ENCODE measurements at places on chromosomes 12 and 14.
A peak's percentile ranks its signal among the peaks of the same experiment; 100 is the strongest.

DNA sequence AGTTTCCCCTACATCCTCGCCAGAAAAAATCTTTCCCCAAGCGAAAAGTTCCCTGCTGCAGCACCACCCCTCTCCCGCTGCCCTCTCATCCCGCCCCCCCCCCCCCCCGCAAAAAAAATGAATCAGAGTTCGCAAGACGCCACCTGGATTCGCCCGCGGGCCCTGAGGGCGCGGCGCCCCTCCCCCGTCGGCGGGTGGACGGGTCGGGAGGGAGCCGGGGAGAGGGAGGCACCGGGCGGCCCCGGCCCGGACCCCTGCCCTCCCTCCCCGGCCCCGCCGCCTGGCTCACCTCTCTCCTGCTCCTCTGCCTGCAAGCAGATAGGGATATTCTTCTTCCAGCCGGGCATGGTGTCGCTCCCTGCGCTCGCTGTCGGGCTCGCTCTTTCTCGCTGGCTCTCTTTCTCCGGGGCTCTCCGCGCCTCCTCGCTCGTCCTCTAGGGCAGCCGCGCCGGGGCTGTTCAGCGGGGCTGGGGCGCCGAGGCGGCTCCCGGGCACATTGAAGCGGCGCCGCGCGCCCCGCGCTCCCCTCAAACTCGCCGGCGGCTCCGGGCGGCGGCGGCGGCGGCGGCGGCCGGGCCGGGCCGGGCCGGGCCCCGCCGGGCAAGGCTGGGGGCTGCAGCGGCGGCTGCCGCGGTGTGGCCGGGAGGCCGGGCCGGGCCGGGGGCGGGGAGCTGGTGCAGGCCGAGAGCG lies 200.3 kb upstream of the CAND1 start:
- DNase-seq: peak; percentile 28

DNA sequence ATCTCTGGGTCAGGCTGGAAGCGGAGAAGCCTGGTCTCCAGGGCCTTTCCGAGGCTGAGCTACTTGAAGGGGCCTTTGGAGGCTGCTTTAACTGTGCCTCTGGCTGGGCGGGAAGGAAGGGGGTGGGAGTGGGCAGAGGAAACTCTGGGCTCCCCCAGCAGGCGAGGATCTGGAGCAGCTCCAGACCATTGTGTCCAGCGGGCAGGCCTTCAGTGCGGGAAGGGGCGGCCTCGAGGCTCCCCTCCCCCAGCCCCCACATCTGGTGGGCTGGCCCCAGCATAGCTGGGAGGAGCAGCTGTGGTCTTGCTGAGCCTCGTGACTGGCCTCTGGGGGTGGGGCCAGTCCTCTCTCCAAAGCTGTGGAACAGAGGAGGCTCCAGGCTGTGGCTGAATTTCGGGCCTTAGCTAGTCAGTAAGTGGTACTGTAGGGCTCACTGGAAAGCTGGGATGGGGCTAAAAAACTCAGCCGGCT lies 3.4 kb downstream of the TAMALIN start:
- no peak for DNase-seq

- DNase-seq: no peak
Measured at GRCh38 chr12:53267306-53267998, 647 bp upstream of the ESPL1 start.

DNA sequence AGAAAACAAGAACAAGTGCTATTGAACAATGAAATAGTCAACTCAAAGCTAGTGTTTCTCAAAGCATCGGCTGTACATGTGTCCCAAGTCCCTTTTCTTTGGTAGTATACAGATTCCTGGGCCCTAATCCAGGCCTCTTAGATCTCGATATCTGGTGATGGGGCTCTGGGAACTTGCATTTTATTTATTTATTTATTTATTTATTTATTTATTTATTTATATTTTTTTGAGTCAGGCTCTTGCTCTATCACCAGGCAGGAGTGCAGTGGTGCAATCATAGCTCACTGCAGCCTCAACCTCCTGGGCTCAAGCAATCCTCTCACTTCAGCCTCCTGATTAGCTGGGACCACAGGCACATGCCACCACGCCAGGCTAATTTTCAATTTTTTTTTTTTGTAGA lies 17.1 kb downstream of the SYNDIG1L start:
- DNase-seq: no peak

DNA sequence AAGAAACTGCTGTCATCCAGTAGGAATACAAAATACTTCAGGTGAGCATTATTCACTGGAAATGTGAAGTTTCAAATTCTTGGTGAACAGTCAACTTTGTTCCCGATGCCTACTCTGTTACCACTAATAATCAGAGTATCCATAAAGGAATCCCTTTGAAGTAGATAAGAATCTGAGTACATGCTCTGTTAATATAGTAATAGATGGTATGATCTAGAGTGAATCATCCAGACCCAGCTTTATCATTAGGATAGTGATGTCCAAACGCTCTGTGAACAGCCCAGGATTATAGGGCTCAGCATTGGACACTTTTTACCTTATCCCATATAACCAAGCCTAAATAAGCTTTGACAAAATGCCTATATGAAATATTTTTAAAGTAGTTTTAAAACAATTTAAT lies 33.3 kb downstream of the PPP2R3C start:
- DNase-seq: no peak

- no peak for DNase-seq
Measured at GRCh38 chr14:87465770-87466169, 527.2 kb downstream of the GALC start.

DNA sequence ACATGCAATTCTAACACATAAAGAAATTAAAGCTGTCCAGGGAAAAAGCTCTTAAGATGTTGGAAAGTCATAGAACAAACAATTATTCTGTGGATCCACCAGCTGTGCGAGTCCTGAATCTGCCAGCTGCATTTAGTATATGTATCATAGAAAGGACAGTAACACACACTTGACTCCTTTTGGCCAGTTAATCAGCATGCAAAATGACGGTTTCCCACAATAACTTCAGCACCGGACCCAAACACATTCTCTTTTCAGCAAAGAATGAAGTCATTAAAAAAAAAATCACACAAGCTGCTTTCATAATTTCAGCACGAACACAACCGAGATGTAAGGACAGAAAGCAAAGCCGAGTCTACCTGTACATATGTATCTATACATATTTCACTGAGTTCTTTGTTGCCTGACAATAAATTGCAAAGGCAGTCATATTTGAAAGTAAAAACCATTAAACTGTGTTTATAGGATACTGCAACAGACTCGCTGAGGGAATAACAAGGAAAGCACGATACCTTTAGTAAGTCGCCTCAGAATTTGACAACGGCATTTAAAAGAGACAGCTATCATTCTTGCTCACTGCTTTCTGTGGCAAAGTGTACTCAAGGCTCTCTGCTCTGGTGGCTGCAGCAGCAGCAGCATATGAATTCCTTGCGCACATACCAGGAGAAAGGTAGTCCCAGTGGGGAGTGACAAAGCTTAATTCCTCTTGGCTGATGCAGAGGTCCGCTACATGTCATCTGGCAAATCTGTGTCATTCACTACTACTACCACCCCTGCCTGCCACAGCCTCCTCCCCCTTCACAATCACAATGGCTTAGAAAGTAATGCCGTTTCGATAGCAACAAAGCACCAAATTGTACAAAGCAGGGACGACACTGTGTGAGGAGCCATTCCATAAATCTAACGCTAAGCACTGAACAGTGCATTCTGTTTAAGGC lies at the start of gene GRIP1:
Gene GRIP1, minus strand, starts transcription at position 739 of the 938 bp plus-strand sequence. Its CDS starts 172 bp downstream, at position 567.
- no peak for DNase-seq

- no peak for DNase-seq
Measured at GRCh38 chr12:107223821-107224220, 130.5 kb upstream of the CRY1 start.

DNA sequence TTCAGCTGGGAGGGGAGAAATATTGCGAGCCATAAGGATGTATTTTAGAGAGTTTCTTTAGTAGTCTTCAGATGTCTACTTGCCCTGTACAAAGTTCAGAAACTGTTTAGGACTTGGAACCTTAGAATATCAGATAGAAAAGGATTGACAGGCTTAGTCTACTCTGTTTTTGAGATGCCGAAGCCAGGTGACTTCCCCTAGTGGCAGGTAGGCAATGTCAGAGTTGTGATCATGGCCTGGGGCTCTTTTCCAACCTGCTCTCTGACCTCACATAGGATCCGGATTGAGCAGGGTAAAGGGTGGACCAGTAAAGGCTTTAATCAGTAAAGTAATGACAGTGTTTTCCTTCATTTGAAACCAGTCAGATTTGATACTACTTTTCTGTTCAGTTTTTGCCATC lies 59.6 kb downstream of the PRKCH start:
- peak; percentile 41 for DNase-seq

DNA sequence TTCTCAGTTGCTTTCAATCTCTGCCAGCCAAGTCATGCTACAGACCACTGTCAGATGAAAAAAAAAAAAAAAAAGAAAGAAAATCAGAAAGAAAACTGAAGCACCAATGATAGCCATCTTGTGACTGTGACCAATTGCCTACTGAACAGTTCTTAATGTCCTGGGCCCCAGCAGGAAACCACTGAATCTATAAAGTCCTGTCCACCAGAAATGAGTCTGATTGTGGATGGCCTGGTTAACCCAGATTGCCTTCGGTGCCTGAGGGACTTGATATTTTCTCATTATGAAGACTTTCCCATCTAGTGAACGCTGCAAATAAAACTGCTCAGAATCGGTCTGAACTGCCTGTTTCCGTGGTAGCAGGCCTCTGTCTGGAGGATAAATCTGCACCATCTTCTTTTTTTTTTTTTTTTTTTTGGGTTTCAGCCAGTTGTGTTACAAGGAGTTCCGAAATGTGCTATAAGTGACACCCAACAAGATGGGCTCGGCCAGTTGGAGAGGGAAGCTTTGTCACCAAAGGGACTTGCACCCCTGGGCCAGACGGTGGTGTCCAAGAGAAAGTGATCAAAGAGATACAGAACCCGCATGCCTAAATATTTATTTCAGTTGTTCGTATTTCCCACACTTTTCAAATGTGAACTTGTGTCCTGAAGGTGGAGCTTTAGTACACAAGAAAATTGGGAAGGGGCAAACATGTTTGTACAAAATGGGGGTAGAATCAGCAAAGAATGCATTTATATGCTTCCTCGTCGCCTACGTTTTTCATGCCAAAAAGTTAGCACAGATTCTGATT lies 3.0 kb upstream of the PLXNC1 start:
- peak; percentile 38 for DNase-seq

- no peak for DNase-seq
Measured at GRCh38 chr12:117853600-117853999, 115.2 kb downstream of the KSR2 start.

DNA sequence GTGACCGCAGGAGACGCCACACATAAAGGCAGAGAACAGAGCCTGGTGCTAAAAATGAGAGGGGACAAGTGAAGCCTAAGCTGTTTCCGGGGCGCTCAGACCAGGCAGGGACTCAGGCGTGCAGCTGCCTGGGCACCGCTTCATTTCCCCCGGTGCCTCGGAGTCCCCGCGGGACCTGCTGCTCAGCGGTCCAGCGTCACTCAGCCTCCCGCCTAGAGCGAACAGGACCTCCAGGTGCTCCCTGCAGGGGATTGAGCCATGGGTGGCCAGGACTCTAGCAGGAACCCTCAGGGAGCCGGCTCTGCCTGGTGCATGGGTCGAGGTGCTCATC lies 31.0 kb downstream of the CCDC85C start:
- no peak for DNase-seq

DNA sequence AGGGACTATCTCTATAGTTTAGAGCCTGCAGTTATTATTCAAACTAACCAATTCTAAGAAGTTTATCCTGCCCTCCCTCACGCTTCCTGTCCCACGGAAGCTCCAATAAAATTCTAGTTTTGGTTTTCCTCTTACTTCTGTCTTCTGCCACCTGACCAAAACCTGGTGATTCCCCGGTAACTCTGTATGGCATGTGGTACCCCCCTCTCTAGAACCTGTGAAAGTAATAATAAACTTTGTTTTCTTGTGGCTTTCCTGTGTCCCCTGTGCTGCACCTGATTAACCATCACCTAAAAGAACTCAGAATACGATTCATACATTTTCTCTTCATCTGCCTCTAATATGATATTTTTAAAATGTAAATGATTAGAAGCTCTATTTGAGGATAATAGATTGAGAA lies 379.8 kb downstream of the APAF1 start:
- no peak for DNase-seq

- DNase-seq: no peak
Measured at GRCh38 chr12:119791453-119791852, 85.7 kb downstream of the CIT start.

DNA sequence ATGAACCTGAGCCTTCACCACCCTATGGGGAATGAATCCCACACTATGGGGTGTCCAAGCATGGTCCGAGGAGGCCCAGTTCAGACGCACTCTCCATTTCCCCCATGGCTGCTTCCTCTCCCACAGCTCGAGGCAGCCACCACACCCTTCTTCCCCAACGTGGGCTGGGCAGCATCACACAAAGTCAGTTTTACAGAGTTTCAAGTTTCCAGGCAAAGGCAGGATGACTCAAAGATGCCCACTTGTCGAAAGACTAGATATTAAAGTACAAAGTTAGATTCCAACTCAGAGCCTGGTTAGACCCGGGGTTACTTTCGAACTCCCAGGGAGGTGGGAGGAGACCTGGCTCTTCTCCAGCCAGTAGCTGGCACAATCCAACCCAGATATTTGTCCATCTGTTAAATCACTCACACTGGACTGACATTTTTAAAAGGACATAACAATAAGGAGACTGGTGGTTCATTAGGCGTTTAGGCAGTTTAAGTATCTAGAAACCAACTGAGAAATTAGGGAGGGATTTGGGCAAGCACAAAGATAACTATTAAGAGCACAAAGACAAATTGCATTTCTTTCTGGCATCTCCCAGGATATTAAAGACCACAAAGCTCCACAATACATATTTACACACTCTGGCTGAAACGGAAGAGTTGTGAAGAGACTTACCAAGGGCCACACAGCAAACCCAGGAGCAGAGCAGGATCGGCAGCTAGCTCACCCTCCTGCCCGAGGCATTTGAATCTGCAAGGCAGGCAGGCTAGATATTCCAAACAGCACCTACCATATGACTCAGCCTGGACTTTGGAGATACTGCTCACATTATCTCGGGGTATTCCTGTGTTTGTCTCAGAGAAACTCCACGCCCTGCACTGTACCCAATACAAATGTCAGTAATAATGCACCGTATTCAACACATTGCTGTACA lies 34.8 kb downstream of the TMCC3 start:
- no peak for DNase-seq

GRCh38 chr12:117590999-117591398 lies 229.6 kb upstream of the NOS1 start:
- DNase-seq: no peak

DNA sequence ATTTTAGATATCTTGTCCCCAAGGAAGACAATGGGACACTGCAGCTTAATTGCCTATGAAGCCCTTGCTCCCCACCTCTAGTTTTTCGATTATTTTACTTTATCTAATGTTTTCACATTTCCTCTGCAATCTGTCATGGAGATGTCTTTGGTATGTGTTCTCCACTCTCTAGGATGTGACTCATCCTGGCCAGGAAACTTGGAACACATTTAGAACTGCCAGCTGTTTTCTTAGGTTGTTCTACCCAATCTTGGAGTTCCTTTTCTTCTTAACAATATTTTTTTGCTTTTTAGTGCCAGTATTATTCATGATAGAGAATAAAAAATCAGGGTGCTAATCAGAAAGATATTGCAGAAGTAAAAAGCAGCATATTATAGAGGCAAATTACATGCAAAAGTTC lies 101.7 kb upstream of the CLEC14A start:
- no peak for DNase-seq

GRCh38 chr14:22276913-22277816 lies 311.9 kb downstream of the DAD1 start:
- DNase-seq: no peak

- DNase-seq: no peak
Measured at GRCh38 chr12:127106697-127107096, 1160.3 kb upstream of the TMEM132C start.

GRCh38 chr12:26719852-26720251 lies 113.1 kb downstream of the ITPR2 start:
- no peak for DNase-seq

- DNase-seq: no peak
Measured at GRCh38 chr12:41652981-41653380, 464.9 kb downstream of the PDZRN4 start.

All from CD4-positive, alpha-beta T cell treated with Interleukin-17A for 1 hour (primary cell).